ENCODE measurements at places on chromosomes 6 and 20.
A peak's percentile ranks its signal among the peaks of the same experiment; 100 is the strongest.

- DNase-seq, result peak; percentile 56
Measured at GRCh38 chr6:125346201-125346925, 44.6 kb upstream of the HDDC2 start.

GRCh38 chr20:35307666-35308653 is 15.7 kb upstream of the FAM83C start:
- peak; percentile 59 for DNase-seq

GRCh38 chr6:24966381-24966780 is 30.6 kb upstream of the RIPOR2 start:
- DNase-seq, result no peak

- DNase-seq, result no peak
Measured at GRCh38 chr20:25466846-25467245, 59.4 kb downstream of the GINS1 start.

- no peak for DNase-seq
Measured at GRCh38 chr20:16392346-16392745, 180.9 kb downstream of the KIF16B start.

Measured in femur (tissue), 1 donor.